ENCODE measurements at places on chromosomes 12 and 14. TPM values are rescaled to one million over a fixed set of nuclear protein-coding genes. Genes with fewer than 3 reads are reported as not detected.

PRKD1 gene
- total RNA-seq: 5.3 TPM

EFCAB11 gene
- 2.9 TPM for total RNA-seq

COX8C gene
- total RNA-seq: not detected

NDRG2 gene
- 178 TPM for total RNA-seq

RTN1 gene
- 11.2 TPM for total RNA-seq

Measured in body of pancreas (tissue), 4 donors.